ENCODE measurements at places on chromosomes 2 and 18.
A peak's percentile ranks its signal among the peaks of the same experiment; 100 is the strongest.

DNA sequence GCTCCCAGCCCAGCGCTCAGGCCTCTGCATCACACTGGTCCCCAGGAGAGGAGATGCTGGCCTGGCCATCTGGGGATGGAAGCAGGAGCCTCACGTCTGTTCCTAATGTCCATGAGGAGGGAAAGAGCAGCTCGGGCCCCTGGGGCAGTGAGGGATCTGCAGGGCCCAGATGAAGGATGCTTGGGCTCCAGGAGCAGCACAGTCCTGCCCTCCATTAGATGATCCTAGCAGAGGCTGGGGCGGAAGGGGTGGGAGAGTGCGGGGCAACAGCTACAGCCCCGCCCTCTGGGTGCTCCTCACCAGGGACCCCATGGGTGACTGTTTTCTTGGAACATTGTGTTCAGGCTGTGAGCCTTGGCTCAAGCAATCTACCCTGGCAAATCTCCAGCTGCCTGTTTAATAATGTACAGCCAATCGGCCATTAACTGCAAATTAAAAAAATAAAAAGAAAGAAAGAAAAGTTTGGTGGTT, 49.7 kb downstream of the TNS1 start:
- no peak for DNase-seq

GRCh38 chr2:179604598-179604997, 256.8 kb downstream of the ZNF385B start:
- DNase-seq = no peak

DNA sequence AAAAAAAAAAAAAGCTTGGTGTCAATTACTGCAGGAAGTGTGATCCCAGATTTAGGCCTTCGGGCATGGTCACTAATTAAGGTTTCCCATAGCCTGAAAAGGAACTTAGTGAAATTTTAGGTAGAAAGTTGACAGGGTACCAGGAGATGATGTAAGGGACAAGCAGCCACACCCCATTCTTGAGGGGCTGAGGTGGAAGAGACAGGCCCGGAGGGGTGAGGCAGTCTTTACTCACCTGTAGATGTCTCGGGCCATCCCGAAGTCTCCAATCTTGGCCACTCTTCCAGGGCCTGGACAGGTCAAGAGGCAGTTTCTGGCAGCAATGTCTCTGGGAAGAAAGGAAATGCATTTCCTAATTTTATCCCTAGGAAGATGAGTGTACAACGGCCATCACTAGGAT, 94.3 kb downstream of the CLIP4 start:
- no peak for DNase-seq

- no peak for DNase-seq
These were observed 16.1 kb downstream of the MAPRE3 start for GRCh38 chr2:26986576-26986975.

- no peak for DNase-seq
These were observed 3.3 kb upstream of the SLC14A2 start for GRCh38 chr18:45611943-45612342.

- no peak for DNase-seq
These were observed 124.8 kb upstream of the BCL2L11 start for GRCh38 chr2:110995911-110996310.

DNA sequence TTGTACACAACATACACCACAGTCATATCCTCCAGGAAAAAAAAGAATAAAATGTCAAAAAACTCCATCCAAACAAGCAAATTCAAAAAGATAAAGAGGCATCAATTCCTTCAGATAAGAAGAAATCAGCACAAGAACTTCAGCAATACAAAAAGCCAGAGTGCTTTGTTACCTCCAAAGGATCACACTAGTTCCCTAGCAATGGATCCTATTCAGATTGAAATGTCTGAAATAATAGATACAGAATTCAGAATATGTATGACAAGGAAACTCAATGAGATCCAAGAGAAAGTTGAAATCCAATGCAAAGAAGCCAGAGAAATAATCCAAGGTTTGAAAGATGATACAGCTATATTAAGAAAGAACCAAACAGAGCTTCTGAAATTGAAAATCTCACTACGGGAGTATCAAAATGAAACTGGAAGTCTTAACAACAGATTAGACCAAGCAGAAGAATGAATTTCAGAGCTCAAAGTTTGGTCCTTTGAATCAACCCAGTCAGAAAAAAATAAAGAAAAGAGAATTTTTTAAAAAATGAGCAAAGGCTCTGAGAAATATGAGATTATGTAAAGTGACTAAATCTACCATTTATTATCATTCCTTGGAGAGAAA, 80.6 kb downstream of the TRABD2A start:
- DNase-seq = no peak

GRCh38 chr2:176100547-176101140, 1.0 kb downstream of the HOXD12 start:
- no peak for DNase-seq

- DNase-seq = no peak
These were observed 366.7 kb downstream of the LRRTM4 start for GRCh38 chr2:77155511-77155910.

DNA sequence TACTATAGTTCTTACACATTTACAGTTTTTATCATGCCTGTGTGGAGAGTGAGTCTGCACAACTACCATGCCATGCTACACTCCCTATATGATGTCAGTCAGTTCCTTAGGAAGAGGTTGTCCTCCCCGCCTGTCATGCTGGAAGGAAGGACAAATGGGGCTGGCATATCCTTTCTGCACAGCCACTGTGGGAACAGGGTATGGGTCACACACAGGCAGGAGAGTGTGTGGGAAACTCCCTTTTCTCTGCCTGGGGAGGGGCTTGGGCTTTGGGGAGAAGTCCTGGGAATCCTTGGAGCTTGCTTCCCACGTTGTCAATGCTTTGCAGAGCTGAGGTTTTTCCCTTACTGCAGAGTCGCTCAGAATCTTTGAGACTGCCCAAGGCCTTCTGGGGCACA, 232.1 kb downstream of the PRKCE start:
- no peak for DNase-seq

DNA sequence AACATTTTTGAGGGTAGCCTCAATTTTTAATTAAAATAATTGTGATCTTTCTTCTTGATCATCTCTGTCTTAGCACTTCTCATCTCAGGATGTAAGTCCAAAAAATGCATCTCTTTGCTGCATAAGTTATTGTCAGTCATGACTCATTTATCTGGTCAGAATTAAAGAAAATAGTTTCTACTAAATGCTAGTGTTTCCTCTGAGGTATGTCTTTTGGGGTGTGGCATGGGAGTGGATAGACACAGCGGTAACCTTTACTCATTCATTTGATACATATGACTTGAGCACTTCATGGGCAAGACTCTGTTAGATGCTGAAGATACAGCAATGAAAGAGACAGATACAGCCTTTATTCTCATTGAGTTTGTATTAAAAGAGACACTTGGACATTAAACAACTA, 284.7 kb downstream of the IRS1 start:
- no peak for DNase-seq

- DNase-seq = no peak
These were observed 5.2 kb upstream of the EN1 start for GRCh38 chr2:118852605-118853128.

GRCh38 chr2:200469708-200470211, 40.1 kb downstream of the KCTD18 start:
- no peak for DNase-seq

DNA sequence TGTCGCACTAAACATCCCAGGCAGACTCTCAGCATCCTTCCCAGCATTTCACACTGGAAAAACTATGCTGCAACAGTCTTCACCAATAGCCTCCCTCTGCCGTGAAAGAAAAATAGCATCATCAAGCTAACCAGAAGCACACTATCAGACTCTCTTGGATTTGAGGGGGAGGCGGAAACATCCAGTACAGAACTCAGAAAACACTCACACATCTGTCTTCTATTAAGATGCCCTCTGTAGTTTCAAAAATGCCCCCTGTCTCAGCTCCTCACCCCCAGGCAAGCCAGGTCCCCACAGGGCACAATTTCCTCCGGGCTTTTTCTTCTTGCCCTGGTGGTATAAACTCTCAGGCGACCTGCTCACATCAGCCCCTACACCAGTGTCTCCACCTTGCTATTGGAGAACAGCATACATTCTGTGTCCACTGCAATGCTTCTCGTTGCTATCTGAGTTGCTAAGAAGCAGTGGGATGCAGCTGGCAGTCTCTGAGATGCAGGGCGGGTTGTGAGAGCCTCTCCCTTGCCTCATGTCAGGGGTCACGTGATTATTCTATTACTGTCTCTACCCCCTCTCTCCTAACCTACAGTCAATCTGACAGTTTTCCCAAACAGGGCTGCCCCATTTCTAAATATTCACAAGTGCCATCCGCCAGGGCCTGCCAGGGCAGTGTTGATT, 189.9 kb downstream of the INO80D start:
- DNase-seq = no peak

DNA sequence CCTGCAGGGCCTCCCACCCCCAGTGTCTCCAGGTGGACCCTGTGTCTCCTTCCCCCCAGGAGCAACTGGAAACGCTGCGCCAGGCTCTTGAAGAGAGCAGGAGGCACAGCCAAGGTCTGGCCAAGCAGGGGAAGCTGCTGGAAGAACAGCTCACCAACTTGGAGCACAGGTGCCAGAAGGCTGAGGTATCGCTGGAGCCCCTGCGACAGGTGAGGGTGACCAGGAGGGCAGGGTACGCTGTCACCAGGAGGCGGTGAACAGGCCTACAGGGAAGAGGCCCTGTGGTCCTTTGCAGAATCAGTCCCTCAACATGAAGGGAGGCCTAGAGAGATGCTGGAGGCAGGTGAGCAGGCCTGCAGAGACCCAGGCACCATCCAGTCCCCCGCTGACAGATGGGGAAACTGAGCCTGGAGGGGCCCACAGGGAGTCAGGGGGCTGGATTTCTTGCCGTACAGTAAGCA, 15.6 kb upstream of the SNED1 start:
- no peak for DNase-seq

DNA sequence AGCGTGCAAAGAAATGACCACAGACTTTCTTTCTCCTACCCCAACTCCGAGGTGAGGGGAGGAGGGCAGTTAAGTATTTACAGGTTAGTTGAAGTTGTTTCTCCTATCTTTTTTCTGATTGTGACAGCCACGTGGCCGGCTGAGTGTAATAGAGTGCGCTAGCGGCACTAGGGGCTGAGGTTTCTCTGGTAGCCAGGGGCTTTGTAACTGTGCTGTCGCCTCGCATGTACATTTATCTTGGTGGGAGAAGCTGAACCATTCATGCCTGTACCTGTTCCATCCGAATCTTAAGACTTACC, 214.1 kb upstream of the STON1 start:
- no peak for DNase-seq

DNA sequence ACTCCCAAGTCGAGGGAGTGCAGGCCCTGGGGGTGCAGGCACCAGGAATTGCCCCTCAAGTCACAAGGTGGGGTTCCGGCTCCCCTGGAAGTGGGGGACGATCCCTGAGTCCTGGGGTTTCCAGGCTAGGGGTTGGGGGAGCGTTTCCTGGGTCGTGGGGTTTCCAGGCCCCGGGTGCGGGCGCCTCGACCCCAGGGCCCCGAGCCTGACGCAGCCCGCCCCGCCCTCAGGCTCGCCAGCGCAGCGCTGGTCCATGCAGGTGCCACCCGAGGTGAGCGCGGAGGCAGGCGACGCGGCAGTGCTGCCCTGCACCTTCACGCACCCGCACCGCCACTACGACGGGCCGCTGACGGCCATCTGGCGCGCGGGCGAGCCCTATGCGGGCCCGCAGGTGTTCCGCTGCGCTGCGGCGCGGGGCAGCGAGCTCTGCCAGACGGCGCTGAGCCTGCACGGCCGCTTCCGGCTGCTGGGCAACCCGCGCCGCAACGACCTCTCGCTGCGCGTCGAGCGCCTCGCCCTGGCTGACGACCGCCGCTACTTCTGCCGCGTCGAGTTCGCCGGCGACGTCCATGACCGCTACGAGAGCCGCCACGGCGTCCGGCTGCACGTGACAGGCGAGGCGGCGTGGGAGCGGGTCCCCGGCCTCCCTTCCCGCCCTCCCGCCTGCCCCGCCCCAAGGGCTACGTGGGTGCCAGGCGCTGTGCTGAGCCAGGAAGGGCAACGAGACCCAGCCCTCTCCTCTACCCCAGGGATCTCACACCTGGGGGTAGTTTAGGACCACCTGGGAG, 12.0 kb downstream of the SIGLEC15 start:
- DNase-seq = peak; percentile 37

DNA sequence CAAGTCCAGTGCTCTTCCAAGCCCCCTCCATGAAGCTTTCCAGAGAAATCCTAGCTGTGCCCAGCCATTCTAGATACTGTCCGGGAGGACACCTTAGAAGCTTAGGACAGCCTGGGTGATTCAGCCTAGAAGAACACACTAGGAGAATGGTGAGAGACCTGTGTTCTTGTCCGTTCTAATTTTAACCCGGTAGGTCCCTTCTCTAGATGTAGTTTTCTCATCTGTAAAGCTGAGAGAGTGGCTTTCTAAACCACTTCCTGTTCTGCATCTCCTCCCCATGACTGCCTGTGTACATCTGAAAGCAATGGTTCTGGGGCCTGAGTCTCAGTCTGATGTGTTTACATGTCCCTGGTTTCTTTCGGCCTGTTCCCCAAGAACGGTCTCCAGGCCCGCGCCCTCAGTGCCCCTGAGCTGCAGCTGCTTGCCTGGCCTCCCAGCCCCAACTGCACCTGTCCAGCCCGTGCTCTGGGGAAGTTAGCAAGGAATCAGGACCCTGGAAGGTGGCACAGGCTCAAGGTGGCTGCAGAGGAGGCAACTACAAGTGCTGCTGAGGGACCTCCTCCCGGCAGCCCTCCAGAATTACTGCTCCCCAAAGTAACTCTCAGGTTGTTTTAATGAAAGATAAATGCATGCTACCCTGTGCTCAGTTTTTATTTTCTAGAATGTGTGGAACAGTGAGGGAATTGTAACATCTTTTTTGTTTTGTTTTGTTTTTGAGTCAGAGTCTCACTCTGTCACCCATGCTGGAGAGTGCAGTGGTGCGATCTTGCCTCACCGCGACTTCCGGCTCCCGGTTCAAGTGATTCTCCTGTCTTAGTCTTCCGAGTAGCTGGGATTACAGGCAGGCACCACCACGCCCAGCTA, 105.9 kb downstream of the LBH start:
- peak; percentile 64 for DNase-seq

DNA sequence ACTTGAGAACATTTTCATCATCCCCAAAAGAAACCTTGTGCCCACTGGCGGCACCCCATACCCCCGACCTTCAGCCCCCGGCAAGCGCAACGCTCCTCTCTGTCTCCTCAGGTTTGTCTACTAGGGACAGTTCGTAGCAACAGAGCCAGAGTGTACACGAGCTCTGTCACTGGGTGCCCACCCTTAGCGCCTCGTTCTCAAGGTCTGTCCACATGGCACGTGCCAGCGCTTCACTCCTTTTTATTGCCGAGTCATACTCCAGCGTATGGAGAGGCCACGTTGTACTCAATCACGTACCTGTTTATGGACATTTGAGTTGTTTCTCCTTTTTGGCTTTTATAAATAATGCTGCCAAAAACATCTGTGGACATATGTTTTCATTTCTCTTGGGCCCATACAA, 30.3 kb upstream of the GPC1 start:
- DNase-seq = no peak

- DNase-seq = no peak
These were observed 176.4 kb upstream of the TCF4 start for GRCh38 chr18:55764386-55764785.

Measured in CD4-positive, alpha-beta memory T cell (primary cell).